ENCODE measurements at places on chromosomes 1 and 21.

DNA sequence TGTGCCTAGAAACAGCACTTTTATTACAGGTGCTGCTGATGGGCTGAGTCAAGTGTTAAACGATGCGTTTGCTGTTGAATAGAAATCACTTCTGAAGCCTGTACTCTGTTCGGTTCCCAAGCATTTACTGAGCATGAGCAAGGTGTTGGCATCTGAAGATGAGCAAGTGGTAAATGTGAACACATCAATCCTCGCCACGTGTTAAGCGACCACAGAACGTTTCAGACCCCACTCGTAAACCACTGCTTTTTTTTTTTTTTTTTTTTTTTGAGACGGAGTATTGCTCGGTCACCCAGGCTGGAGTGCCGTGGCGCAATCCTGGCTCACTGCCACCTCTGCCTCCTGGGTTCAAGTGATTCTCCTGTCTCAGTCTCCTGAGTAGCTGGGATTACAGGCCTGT, 241.2 kb downstream of the SETD4 start:
- no peak for DNase-seq

- DNase-seq: no peak
Measured at GRCh38 chr1:51255331-51255730, 19.3 kb downstream of the RNF11 start.

- no peak for DNase-seq
Measured at GRCh38 chr1:162347281-162347680, 29.4 kb downstream of the SPATA46 start.

DNA sequence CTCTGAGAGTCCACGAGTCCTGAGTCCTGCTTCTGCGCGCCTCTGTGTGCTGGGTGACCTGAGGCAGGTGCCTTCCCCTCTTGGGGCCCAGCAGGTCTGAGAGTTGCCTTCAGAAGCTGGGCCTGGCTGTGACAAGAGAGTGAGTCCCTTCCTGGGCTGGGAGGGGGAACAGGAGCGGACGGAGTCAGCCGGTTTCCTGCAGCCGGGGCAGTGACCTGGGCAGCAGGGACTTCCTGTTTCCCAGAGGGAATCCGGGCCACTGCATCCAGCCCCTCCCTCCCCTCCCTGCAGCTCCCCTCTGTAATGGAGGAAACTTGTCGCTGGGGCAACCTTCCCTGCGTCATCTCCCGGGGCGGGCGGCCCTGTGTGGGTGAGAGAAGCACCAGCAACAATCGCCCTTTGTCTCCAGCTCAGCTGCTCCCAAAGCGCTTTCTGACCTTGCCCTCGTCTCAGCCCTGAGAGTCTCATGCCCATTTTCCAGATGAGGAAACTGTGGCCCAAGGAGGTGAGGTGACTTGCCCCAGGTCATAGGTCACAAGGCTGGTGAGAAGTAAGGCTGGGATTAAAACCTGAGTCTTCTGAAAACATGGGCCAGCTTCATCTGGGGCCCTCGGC, 61.1 kb downstream of the SDC3 start:
- no peak for DNase-seq

GRCh38 chr1:39657923-39658485, 13.9 kb downstream of the NT5C1A start:
- DNase-seq: no peak

DNA sequence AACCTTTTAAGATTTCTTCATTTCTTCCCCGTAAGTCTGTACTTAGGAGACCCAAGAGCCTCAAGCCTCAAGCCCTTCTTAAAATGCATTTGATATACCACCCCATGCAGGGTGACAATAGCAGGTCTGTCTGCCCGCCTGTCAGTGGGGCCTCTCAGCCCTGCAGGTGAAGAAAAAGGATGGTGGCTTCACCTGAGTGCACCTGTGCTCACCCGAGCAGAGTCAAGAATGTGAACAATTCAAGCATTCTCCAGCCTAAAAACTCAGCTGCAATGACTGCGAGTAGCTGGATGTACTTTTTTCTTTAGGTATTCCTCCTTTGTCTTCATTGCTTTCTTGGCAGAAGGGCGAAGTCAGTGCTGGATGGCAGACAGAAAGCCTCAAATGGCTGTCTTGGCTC, 203.3 kb downstream of the LMX1A start:
- no peak for DNase-seq

- DNase-seq: no peak
Measured at GRCh38 chr21:34790834-34791233, 122.0 kb downstream of the CLIC6 start.

DNA sequence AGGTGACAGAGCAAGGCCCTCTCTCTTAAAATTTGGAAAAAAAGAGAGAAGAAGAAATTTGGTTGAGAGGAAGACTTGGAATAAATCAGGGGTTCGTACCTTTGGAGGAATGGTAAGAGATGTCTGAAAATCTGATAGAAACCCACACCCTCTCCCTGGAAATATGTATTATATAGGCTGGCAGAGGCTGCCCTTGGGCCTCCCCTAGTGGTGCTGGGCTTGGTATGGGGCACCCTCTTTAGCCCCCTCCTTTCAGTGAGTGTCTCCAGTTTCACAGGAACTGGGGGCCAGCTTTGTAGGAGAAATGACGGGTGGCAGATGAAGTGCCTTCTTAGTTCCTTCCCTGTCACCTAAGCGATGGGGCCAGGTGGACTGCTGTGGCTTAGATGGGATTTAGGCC, 82.9 kb upstream of the SLC2A1 start:
- no peak for DNase-seq

DNA sequence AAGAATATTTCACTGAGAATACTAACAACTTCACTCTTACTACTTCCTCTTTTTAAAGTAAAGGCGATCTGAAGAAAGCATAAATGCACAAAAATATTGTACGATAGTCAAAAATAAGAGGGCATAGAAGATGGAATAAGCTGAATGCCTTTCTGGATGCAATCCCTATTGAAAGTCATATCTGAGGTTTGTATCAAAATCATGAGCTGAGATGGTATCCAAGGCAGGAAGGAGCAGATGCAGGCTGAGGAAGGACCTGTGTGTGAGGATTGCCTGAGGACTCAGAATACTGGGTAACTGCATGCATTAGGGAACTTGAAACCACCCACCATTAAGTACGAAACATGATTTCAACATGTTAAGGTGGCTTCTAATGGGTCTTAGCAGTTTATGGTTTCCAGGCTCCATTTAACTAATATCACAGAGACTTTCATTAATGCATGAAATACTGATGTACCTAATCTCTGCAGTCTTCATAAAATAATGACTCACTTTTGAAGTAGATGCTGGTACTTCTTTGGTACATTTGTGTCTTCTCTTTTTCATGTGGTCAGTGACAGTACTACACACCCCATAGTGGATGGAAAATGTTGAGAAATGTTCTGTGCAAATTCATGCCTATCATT, 29.6 kb upstream of the RGS1 start:
- DNase-seq: no peak

DNA sequence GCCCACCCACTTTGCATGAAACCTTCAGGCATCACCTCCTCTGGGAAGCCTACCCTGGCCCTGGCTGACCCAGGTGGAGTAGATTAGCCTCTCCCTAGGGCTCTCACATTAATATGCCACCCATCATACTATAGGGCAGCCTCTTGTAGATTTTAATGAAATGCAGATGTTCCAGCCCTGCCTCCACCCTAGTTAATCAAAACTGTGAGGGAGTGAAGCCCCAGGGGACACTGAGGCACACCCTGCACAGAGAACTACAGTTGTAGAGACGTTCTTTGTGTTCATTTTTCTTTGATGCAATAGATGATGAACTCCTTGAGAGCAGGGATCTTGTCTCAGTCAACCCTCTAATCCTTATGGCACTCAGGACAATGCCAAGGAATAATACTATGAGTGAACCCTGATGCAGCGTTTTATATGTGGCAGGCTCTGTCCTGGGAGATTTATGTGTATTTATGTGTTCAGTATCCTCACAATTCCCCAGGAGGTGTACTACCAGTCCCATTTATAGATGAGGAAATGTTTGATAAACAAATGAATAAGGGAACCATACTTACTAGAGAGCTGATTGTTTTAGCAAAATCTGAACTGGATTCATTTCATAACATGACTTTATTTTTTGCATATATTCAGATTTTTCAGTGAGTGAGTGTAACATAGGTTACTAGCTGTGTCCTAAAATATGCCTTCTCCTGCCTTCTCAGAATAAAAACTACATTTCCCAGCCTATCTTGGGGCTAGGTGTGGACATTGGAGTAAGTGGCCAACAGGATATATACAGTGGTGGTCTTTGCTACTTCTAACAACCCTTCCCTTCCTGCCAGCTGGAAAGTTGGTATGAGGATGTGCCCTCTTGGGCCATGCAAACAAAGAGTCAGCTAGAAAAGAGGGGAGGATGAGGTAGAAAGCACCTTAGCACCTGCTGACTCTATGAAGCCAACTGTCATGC, 23.5 kb upstream of the PRELP start:
- DNase-seq: no peak

GRCh38 chr1:185473186-185473585, 156.1 kb upstream of the IVNS1ABP start:
- DNase-seq: no peak

DNA sequence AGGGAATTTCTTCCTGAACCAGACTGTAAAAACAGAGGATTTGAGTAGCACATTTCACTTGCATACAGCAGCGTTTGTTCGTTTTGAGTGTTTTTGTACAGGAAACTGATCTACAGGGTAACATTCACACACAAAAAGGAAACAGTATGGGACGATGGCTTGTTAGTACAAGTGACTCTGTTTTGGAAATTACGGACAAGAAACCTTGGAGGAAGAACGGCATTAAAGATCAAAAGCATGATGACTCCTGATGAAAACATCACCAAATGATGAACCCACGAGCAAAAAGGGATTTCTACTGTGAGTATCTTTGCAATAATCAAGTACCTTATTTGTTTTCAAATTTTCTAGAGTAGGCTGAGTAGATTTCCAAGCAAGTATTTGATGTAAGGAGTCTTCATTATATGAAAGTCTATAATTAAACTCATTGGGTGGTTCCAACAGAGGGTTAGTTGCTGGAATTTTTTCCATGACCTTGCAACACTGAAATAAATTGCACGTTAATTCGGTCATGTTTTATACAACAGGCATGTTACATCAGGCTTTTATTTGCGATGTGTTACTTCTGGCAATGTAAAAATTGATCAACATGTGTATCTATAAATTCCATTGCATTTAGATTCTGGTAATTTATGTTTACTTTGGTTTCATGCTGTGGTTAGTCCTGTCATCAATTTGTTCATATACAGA, 76.7 kb upstream of the KCNK2 start:
- DNase-seq: no peak

- no peak for DNase-seq
Measured at GRCh38 chr21:43868461-43868860, 3.4 kb downstream of the AGPAT3 start.

DNA sequence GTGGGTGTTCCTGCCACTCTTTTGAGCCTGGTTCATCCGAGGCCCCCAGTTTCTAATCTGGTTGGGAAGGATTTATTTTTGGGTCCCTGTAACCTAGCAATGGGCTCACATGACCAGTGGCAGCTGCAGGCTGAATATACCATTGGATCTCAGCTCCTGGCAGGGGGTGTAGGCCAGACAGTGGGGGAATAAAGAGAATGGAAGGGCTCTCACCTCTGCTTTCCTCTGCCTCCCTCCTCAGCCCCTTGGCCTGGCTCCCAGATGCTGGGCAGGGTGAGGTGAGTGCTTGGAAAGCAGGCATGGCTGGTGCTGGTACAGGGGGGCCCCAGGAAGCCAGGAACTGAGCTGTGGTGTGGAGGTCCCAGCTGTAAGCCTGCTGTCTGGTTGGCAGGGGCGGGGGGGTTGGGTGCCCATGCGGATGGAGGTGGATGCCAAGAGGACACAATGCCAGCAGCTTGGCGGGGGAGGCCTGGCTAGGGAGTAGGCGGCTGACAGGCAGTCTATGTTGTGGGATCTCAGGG, 3.6 kb upstream of the GPR61 start:
- no peak for DNase-seq

DNA sequence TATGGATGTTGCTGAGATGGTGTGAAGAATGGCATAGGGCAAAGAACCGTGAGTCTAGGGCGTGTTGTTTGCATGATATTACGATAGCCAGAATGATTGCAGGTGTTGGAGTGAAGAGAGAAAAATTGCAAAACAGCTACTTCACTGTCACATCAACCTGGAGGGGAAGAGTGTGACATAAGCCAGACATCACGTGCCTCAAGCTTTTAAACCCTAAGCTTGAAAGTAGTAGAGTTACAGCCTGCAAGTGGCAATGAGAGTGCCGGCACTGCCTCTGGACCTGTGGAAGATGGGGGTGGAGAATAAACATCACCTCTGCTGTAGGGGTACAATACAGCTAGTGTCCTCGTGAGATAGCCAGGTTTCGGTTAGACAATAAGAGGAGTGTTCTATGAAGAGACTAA, 11.1 kb downstream of the EEIG2 start:
- DNase-seq: no peak

DNA sequence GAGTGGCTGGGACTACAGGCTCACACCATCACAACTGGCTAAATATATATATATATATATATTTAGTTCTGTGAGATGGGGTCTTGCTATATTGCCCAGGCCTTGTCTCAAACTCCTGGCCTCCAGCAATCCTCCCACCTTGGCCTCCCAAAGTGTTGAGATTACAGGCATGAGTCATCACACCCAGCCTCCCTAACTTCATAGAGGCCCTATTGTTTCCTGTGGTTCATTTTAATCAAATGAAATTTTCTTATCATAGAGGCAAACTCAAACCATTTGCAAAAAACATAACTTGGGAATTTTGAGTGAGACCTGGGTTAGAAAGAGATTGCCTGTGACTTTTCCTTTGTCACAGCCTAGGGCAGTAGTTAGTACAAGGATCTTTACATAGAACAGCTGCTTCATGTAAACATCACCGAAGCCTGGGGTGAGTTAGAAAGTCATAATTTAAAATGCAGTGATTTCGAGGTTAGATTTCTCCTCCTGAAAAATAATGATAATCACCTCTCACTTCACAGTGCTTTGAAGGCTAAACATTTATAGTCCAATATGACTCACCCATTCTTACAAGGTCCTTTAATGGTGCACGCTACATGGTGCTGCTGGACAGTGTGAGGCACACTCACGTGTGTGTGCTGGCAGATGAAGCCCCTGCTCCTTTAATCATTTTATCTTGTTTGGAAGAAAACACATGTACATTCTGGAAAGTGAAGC, 188.9 kb downstream of the RHOU start:
- no peak for DNase-seq

DNA sequence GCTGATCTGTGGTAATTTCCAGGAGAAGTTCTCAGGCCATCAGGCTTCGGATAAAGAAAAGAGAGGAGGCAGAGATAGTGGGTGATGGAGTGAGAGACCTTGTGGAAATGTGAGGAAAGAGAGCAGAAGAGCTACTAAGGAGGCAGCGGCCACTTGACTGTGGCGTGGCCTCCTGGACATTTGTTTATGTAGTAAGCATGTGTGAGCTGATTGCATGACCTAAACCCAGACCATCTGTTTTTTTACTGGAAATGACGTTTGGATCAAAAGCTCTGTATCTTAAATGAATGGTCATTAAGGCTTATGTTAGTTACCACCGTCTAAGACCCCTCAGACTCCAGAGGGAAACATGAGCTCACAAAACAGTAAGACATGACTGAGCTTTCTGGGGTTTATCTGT, 13.6 kb downstream of the ATP1B1 start:
- no peak for DNase-seq

DNA sequence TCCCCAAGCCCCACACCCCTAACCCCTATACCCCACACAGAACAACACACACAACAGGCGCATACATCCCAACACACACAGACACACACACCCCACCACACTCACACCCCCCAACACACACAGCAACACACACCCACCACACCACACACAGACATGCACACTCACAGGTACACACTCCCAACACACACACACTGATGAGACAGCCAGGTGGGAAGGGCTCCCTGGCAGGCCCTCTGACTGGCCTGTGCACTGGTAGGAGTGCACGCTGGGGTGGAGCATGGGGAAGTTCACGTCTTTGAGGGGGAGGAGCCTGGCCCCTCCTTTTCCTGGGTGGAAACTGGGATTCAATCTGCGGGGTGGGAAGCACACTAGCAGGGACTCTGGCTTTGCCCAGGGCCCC, 116.7 kb downstream of the RHOU start:
- no peak for DNase-seq

Data from stimulated activated CD8-positive, alpha-beta memory T cell treated with anti-CD3 and anti-CD28 coated beads, Interleukin-15, amount 100 ng/mL, for 4 hours (primary cell).